ENCODE measurements at places on chromosomes 5 and 9. TPM values are rescaled to one million over a fixed set of nuclear protein-coding genes. Genes with fewer than 3 reads are reported as not detected.
A peak's percentile ranks its signal among the peaks of the same experiment; 100 is the strongest.

Gene PTGDS
- total RNA-seq, result 7.5 TPM

Gene TAS2R1
- total RNA-seq, result not detected

DNA sequence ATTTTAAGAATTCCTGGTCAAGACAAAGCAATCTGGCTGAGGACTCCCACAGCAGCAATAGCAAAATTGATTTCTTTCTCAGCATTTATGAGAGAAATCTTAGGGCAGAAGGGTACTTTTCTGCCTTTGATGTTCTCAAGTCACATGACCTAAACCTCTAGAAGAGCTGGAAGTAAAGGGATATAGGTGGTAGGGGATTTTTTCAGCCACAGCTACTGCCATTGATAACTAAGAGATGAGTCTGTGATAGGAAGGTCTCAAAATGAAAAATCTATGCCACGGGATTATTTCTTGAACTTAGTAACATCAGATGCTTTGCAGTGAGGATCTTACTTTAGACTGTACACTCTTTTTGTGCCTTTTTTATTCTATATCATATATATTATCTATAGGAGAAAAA lies 35.6 kb downstream of the IL6ST start:
- peak; percentile 19 for DNase-seq

GRCh38 chr5:74124826-74125225 lies 498.8 kb downstream of the ARHGEF28 start:
- DNase-seq, result no peak

Gene SHOC1
- not detected for total RNA-seq

DNA sequence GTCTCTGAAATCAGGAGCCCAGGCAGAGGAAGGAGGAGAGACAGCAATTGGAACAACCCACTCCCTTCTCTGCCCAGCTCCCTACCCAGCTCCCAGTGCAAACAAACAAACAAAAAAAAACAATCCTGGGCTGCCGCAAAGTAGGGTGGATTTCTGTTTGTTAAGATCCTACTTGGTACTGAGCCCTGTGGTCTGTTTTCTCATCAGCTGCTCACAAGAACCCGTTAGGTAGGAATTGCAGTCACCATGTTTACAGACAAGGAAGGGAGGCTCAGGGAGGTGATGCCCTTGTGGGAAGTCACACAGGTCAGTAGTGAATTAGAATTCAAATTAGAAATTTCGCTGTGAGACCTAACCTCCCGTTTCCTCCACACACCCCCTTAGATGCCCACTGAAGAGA lies 128.8 kb upstream of the RAD23B start:
- DNase-seq, result no peak

- no peak for DNase-seq
Observed at GRCh38 chr5:39400713-39401578, 23.8 kb downstream of the DAB2 start.
